Type B pancreatic cell (in vitro differentiated cells): ENCODE measurements at places on chromosomes 2 and 18. TPM values are rescaled to one million over a fixed set of nuclear protein-coding genes. Genes with fewer than 3 reads are reported as not detected.

DNA sequence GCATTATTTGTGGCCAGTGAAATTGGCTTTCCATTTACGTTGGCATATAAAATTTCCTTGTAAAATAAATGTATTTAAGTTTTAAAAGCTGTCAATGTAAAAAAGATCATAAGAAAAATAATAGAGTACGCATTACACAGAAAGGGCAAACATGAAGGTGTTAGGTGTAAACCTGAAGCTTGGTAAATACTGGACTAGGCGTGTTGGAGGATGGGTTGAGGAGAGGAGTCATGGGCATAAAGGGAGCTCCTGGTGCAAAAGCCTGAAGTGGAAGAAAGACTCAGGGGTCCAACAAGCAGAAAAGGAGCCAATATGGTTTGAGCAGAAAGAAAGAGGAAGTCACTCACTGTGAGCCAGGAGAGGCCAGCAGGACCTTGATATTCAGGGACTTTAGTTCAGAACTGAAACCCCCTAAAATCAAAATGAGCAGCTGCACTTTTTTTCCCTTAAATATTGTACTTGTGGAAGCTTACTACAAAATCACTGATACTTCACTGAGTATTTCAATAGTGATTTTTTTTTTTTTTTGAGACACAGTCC, 24.4 kb downstream of the SP5 start:
- H3K27ac ChIP-seq, result no peak overlapping the region
- no peak for DNase-seq
- H3K4me3 ChIP-seq, result no peak overlapping the region
- no peaks in the 10 kb centered on the region for H3K4me1 ChIP-seq
- no peaks in the 10 kb centered on the region for H3K27me3 ChIP-seq

GRCh38 chr2:30234180-30234971, 3.0 kb downstream of the LBH start:
- H3K27ac ChIP-seq, result no peak overlapping the region
- H3K4me1 ChIP-seq, result peaks cover 36% of the 10 kb centered on the region
- H3K27me3 ChIP-seq, result peaks cover 13% of the 10 kb centered on the region
- peaks cover 27% of the 10 kb centered on the region for H3K36me3 ChIP-seq

GRCh38 chr2:234191819-234192407, 141.4 kb downstream of the SPP2 start:
- H3K27ac ChIP-seq, result no peak overlapping the region
- H3K4me1 ChIP-seq, result peaks cover 5% of the 10 kb centered on the region
- H3K4me3 ChIP-seq, result no peak overlapping the region
- H3K27me3 ChIP-seq, result no peaks in the 10 kb centered on the region
- no peak for DNase-seq
- no peaks in the 10 kb centered on the region for H3K36me3 ChIP-seq

DNA sequence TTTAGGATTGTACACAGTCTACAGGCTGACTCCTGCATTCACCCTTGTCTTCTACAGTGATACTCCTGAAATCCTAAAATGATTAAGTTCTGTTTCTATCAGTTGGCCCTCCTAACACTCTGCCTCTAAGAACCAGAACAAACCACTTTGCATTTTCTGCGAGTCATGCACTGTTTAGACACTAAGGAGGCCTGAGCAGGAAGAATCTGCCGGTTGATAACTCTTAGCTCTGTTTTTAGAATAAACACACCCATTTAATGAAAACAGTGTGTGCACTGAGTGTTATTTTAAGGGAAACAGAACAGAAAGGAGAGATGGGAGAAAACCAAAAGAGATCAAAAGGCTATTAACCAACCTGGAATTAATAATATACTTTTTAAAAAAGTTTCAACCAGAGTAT, 22.9 kb upstream of the SSB start:
- H3K4me1 ChIP-seq, result peaks cover 13% of the 10 kb centered on the region
- no peak overlapping the region for H3K4me3 ChIP-seq
- H3K36me3 ChIP-seq, result no peaks in the 10 kb centered on the region

The LRP1B gene
- total RNA-seq, result 2.5 and 16.0 TPM in 2 replicates

DNA sequence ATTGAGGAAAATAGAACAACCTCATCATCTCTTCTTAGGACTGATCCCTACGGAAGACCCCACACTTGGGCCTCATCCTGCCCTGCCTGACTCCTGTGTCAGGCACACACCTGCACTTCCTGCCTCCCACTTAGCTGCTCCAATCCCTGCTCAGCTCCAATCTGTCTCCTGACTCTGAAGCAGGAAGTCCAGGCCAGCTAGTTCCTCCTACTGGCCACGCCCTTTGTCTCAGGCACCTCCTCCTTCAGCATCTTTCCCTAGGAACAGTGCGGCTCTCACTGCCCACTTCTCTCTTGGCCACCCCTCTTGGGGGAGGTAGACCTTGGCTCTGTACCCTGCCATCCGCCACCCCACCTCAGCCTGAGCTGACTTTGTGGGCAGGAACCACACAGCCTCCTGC, 135.8 kb downstream of the CELF4 start:
- H3K36me3 ChIP-seq, result no peaks in the 10 kb centered on the region
- H3K4me3 ChIP-seq, result no peak overlapping the region
- H3K27ac ChIP-seq, result no peak overlapping the region
- DNase-seq, result no peak
- no peaks in the 10 kb centered on the region for H3K4me1 ChIP-seq
- H3K27me3 ChIP-seq, result no peaks in the 10 kb centered on the region

The ZSWIM2 gene
- total RNA-seq, result not detected in 2 replicates

GRCh38 chr2:95110395-95110794, 11.2 kb downstream of the MRPS5 start:
- H3K36me3 ChIP-seq, result peaks cover 35% of the 10 kb centered on the region
- H3K4me1 ChIP-seq, result peaks cover 6% of the 10 kb centered on the region
- H3K4me3 ChIP-seq, result no peak overlapping the region
- no peak for DNase-seq
- H3K27ac ChIP-seq, result no peak overlapping the region

GRCh38 chr2:124382067-124382618, 357.1 kb downstream of the CNTNAP5 start:
- no peak for DNase-seq
- H3K27me3 ChIP-seq, result no peaks in the 10 kb centered on the region
- no peak overlapping the region for H3K4me3 ChIP-seq
- no peak overlapping the region for H3K27ac ChIP-seq

DNA sequence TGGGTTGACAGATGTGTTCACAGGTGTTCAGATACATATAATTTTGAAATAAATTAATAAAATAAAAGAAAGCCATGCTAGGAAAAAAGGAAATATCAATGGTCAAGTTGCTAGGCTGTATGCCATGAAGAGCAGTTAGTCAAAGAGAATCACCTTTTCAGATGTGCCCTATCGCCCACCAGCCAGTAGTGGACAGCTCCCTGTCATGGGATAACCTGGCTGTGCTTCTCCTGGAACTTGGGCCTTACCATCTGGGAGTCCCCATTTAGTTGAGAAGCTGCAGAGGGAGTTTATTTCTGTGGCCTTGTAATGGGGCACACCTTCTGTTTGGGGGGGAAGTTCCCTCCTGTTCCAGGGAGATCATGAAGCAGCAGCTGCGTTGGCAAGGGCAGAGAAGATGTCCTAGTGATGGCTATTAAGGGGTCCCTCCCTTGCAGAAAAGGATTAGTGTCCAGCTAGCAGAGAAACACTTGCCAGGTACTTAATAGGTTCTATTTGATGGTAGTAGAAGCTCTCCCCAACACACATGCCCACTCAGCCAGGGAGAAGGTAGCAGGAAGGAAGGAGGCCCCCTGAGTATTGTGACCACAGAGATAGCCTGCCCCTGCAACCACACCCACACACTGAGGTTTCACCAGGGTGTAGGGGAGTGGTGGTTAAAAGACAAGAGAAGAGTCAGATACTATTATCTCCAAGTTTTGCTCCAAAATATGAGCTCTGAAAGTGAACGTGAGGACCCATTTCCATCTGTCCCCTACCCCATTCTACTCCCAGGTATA, 117.7 kb downstream of the B3GNT2 start:
- peaks cover 19% of the 10 kb centered on the region for H3K4me1 ChIP-seq
- no peak overlapping the region for H3K27ac ChIP-seq
- H3K36me3 ChIP-seq, result no peaks in the 10 kb centered on the region
- no peaks in the 10 kb centered on the region for H3K27me3 ChIP-seq
- DNase-seq, result no peak
- H3K4me3 ChIP-seq, result no peak overlapping the region

GRCh38 chr2:7034303-7034702, 117.1 kb downstream of the RNF144A start:
- H3K4me3 ChIP-seq, result no peak overlapping the region
- H3K27ac ChIP-seq, result no peak overlapping the region
- H3K27me3 ChIP-seq, result no peaks in the 10 kb centered on the region
- peaks cover 16% of the 10 kb centered on the region for H3K4me1 ChIP-seq

DNA sequence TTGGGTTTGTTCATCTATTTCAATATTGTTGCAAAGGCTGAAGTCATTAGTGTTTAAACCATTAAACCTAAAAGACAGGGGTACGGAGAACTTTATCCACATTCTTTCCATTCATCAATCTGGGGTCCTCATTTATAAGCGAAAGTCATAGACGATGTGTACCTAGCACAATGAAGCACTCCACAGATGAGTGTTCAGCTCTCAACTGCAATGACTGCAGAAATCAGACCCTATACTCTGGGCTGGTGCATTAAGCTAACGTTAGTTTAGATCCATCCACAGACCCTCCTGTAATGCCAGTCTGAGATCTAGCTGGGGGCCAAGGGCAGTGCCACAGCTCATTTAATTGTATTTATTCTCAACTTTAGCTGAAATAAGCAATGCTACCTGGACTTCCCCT, 155.2 kb downstream of the AFF3 start:
- no peak for DNase-seq
- no peak overlapping the region for H3K27ac ChIP-seq
- H3K27me3 ChIP-seq, result peaks cover 22% of the 10 kb centered on the region
- H3K4me1 ChIP-seq, result peaks cover 40% of the 10 kb centered on the region

The SULT6B1 gene
- not detected in 2 replicates for total RNA-seq

DNA sequence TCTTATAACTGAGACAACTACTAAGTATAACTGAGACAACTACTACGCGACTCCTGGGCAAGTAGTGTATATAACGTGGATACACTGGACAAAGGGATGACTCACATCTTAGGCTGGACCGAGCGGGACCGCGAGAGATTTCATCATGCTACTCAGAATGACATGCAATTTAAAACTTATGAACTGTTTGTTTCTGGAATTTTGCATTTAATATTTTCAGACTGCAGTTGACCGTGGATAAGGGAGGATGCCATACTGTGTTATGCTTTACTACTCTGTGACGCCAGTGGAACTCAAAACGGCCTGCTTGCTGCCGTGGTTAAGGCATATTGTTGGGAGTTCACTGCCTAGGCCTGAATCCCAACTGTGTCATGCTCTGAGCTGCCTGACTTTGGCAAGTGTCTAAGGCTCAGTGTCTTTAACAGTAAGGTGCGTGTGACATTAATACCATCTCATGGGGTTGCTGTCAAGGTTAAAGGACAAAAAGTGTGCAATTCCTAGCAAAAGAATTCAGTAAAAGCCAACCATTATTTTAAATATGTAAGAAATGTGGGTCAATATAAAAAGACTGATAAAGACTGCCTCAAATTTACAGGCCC, 64.6 kb downstream of the BMP10 start:
- H3K4me3 ChIP-seq, result no peak overlapping the region
- H3K36me3 ChIP-seq, result no peaks in the 10 kb centered on the region
- no peak overlapping the region for H3K27ac ChIP-seq
- DNase-seq, result no peak
- peaks cover 5% of the 10 kb centered on the region for H3K4me1 ChIP-seq

The CCDC74A gene
- 19.9 and 26.0 TPM in 2 replicates for total RNA-seq

- no peak overlapping the region for H3K4me3 ChIP-seq
- DNase-seq, result no peak
- H3K36me3 ChIP-seq, result no peaks in the 10 kb centered on the region
- H3K27me3 ChIP-seq, result peaks cover 14% of the 10 kb centered on the region
- H3K27ac ChIP-seq, result no peak overlapping the region
- peaks cover 6% of the 10 kb centered on the region for H3K4me1 ChIP-seq
These were observed 58.5 kb downstream of the ACAA2 start for GRCh38 chr18:49754866-49755265.

DNA sequence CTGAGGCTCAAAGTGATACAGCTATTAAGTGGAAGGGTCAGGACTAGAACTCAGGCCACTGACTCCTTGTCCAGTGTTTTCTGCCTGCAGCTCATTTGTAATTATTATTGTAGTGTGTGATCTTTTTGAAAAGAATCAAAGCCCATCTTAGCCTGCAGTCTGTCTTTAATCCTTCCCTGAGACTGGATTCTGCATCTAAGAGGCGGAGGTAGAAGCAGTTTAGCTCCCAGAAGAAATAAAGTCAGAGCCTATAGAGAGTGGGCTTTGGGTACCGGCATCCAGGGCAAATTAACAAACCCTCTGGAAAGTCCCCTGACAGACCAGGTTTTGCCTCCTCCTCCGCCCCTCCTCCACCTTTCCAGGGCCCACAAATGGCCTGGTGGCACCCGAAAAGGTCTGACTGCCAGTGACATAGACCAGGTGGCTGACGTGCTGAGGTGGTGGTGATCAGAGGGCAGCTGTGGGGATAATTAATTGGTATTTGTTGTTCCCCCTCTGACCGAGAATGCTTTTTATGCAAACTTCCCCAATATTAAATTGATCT, 2.2 kb upstream of the RAX start:
- peaks cover 91% of the 10 kb centered on the region for H3K27me3 ChIP-seq
- DNase-seq, result no peak
- H3K27ac ChIP-seq, result no peak overlapping the region
- H3K4me3 ChIP-seq, result no peak overlapping the region
- peaks cover 5% of the 10 kb centered on the region for H3K4me1 ChIP-seq

The NT5C1B gene
- not detected in 2 replicates for total RNA-seq

- H3K36me3 ChIP-seq, result no peaks in the 10 kb centered on the region
- H3K4me3 ChIP-seq, result no peak overlapping the region
- H3K27me3 ChIP-seq, result peaks cover 5% of the 10 kb centered on the region
- H3K27ac ChIP-seq, result no peak overlapping the region
- peaks cover 22% of the 10 kb centered on the region for H3K4me1 ChIP-seq
- no peak for DNase-seq
These were observed 193.2 kb downstream of the INO80D start for GRCh38 chr2:205892665-205893259.

- no peak for DNase-seq
- no peaks in the 10 kb centered on the region for H3K27me3 ChIP-seq
- no peaks in the 10 kb centered on the region for H3K4me1 ChIP-seq
- H3K36me3 ChIP-seq, result no peaks in the 10 kb centered on the region
- H3K4me3 ChIP-seq, result no peak overlapping the region
These were observed 11.9 kb upstream of the PID1 start for GRCh38 chr2:229282758-229283546.

The MAP3K19 gene
- total RNA-seq, result 0.24 and 1.1 TPM in 2 replicates

DNA sequence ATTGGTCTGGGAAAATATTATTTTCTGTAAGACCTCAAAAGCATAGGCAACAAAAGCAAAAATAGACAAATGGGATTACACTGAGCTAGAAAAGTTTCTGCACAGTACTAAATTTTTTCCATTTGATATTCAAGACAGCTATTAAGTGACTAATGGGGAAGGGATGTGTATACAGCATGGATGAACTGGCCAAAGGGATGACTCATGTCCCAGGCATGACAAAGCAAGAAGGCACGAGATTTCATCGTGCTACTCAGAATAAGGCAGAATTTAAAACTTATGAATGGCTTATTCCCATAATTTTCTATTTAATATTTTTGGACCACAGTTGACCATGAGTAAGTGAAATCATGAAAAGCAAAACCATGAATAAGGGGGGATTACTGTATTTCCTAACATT, 1250.1 kb upstream of the GYPC start:
- H3K4me3 ChIP-seq, result no peak overlapping the region
- no peak for DNase-seq
- H3K27me3 ChIP-seq, result no peaks in the 10 kb centered on the region
- H3K27ac ChIP-seq, result no peak overlapping the region
- H3K4me1 ChIP-seq, result no peaks in the 10 kb centered on the region

The ATP6V1B1 gene
- total RNA-seq, result 6.3 and 8.6 TPM in 2 replicates

- H3K36me3 ChIP-seq, result peaks cover 5% of the 10 kb centered on the region
- H3K4me3 ChIP-seq, result peak overlapping the region; percentile 60
- H3K27ac ChIP-seq, result no peak overlapping the region
- peaks cover 83% of the 10 kb centered on the region for H3K27me3 ChIP-seq
These were observed 794 bp downstream of the NOTO start for GRCh38 chr2:73203055-73203681.
